Naive thymus-derived CD4-positive, alpha-beta T cell (primary cell): ENCODE measurements at places on chromosomes 7 and 10. TPM values are rescaled to one million over a fixed set of nuclear protein-coding genes. Genes with fewer than 3 reads are reported as not detected.

Gene ARHGAP19
- 12.8 TPM for total RNA-seq

DNA sequence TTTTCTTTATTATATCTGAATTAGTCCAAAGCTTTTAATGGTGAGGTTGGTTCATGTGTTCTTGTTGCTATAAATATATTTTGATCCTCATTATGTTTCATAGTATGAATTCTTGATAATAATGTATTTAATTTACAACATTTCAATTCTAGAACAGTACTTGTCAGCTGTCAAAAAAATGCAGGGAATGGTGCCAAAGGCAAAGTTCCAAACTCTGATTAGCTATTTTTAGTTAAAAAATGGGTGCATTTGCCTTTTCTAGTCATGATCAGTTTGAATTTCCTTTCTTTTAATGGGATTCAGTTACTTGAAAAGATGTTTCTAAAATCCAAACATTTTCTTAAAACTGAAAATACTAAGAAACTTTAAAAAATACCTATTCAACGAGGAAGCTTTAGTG is 49.6 kb downstream of the ANKIB1 start:
- H3K4me1 ChIP-seq, result no peaks in the 10 kb centered on the region
- no peak overlapping the region for H3K4me3 ChIP-seq
- H3K27ac ChIP-seq, result no peak overlapping the region
- no peaks in the 10 kb centered on the region for H3K27me3 ChIP-seq
- H3K36me3 ChIP-seq, result no peaks in the 10 kb centered on the region

- peak; percentile 91 for DNase-seq
- H3K4me1 ChIP-seq, result peaks cover 27% of the 10 kb centered on the region
- peak overlapping the region; percentile 70 for H3K27ac ChIP-seq
These were observed 12.0 kb downstream of the DAGLB start for GRCh38 chr7:6435486-6436384.

DNA sequence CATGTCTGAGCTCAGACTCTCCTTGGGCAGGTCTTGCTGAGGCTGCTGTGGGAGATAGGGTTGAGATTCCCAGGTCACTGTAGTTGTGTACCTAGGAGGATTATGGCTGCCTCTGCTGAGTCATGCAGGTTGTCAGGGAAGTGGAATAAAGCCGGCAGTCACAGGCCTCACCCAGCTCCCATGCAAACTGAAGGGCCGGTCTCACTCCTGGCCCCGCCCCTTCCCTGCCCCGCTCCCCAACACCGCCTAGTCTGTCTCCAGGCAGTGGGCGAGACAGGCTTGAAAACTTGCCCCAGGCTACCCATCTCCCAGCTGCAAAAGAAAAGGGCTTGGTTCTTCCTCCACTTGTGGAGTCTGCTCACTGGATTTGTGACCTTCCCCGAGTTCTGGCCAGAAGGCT is 41.6 kb upstream of the SDHAF3 start:
- H3K36me3 ChIP-seq, result no peaks in the 10 kb centered on the region
- no peak for DNase-seq
- H3K27me3 ChIP-seq, result no peaks in the 10 kb centered on the region

- DNase-seq, result no peak
- H3K27ac ChIP-seq, result no peak overlapping the region
- H3K4me3 ChIP-seq, result no peak overlapping the region
These were observed 10.6 kb upstream of the SYPL1 start for GRCh38 chr7:106122713-106123112.

- H3K27me3 ChIP-seq, result no peaks in the 10 kb centered on the region
- DNase-seq, result no peak
- H3K27ac ChIP-seq, result no peak overlapping the region
- H3K36me3 ChIP-seq, result no peaks in the 10 kb centered on the region
These were observed 660.5 kb downstream of the LRMDA start for GRCh38 chr10:76091926-76092325.
